ENCODE measurements at places on chromosomes 16 and 17.

DNA sequence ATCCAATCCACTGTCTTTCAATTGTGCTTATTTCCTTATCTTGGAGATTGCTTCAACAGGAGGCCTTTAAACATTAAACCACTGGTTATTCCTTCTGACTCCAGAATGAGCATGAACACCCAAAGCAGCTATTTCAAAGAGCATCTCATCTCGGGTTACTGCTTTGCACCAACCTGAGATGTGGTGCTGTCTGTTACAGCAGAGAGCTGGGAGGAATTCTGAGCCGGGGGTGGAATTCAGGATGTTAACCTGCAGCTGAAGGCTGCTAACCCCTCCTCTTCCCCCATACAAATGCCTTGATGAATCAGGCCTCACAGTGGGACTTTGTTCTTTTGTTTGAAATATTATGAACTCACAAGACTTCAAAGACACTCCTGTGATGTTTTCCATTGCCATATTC is 113.1 kb downstream of the SHISA9 start:
- no peak for DNase-seq

- DNase-seq: no peak
These were observed 29.1 kb downstream of the CRHR1 start for GRCh38 chr17:45813048-45813725.

DNA sequence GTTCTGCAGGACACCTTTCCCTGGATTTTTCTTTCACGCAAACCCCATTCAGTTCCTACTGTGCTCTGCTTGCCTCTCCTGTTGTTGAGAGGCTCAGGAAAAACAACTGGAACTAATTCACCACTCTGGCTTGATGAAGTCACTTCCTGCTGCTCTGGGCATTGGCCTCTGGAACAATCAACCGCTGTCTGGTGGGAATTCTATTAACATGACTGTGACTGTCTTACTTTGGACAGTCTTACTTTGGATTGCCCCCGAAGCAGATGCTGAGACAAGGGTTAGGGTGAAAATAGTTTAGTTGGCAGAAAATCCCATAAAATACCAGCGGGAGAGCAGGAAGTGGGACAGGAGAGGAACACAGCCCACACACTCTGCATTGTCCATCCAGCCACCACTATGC is 90.0 kb upstream of the HSBP1 start:
- DNase-seq: no peak

DNA sequence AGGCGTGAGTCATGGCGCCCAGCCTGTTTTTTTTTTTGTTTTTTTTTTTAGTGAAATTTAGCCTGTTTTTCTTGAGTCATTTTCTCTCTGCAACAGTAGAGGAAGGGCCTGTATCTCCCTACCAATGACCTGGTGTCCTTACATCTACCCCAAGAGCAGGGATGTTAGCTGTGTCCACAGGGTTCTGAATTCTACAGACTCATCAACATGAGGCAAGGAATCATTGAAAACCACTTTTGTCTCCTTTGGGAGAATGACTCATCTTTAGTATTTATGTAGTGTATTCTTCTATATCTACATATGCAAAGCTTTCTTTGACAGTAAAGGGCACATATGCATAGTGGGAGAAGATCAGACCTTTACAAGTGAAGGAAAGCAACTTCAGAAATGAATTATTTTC is 105.3 kb downstream of the SPECC1 start:
- DNase-seq: no peak

GRCh38 chr17:17724307-17725010 is 43.2 kb downstream of the RAI1 start:
- DNase-seq: no peak
